ENCODE measurements at places on chromosomes 3 and 15.

GRCh38 chr3:128084675-128085021 is 32.4 kb downstream of the SEC61A1 start:
- no peaks in the 10 kb centered on the region for H3K4me1 ChIP-seq
- no peaks in the 10 kb centered on the region for H3K27me3 ChIP-seq
- no peak overlapping the region for H3K4me3 ChIP-seq
- peaks cover 45% of the 10 kb centered on the region for H3K36me3 ChIP-seq
- DNase-seq = no peak
- H3K27ac ChIP-seq = no peak overlapping the region

- H3K27me3 ChIP-seq = no peaks in the 10 kb centered on the region
- H3K4me1 ChIP-seq = peaks cover 5% of the 10 kb centered on the region
- DNase-seq = no peak
- no peak overlapping the region for H3K27ac ChIP-seq
Measured at GRCh38 chr15:77144492-77145070, 73.7 kb upstream of the TSPAN3 start.

GRCh38 chr15:32029409-32029861 is 880 bp upstream of the CHRNA7 start:
- H3K4me1 ChIP-seq = peaks cover 2% of the 10 kb centered on the region
- H3K4me3 ChIP-seq = no peak overlapping the region
- DNase-seq = no peak
- peaks cover 63% of the 10 kb centered on the region for H3K27me3 ChIP-seq
- no peak overlapping the region for H3K27ac ChIP-seq
- H3K36me3 ChIP-seq = no peaks in the 10 kb centered on the region

DNA sequence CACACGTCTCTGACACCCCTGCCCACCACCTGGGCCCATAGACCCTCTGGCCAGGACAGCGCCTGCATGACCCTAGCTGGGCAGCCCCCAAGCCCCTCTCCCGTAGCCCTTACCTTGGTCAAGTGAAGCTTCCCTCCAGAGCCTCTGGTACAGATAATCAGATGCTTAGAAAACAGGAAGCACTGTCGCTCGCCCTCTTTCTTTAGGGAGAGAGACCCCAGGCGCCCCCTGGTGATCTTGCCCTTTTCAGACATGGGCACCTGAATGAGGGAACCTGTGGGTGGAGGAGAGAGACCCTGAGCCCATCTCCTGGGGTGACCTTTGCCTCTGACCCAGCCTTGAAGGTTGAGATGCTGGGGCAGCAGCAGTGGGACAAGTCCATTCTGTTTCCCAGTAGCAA is 65.4 kb downstream of the RASGRF1 start:
- H3K4me1 ChIP-seq = no peaks in the 10 kb centered on the region
- H3K36me3 ChIP-seq = no peaks in the 10 kb centered on the region
- peak; percentile 63 for DNase-seq
- H3K4me3 ChIP-seq = no peak overlapping the region
- no peak overlapping the region for H3K27ac ChIP-seq
- H3K27me3 ChIP-seq = peaks cover 2% of the 10 kb centered on the region

DNA sequence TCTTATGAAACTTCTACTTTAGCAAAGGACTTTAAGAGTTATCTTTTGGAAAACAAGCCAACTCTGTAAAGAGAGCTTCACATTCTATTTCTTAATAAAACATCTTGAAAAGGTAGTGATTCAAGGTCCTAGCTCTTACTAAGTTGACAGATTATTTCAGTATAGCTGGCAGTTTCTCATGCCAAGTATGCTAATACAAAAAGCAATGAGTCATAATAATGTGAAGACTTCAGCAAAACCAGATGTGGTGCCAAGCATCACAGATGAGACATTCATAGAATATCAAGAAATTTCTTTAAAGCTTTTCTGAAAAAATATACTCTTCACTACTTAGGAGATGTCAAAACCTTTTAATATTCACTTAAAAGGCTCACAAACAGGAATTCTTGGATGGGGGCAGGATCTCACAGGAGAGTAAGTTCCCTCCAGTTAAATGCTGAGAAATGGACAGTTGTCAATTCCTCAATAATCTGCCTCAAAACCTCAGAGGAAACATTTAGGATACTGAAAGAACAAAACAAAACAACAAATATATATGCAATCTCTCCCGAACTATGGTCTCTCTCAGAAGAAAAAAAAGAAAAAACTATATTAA is 45.6 kb downstream of the DCBLD2 start:
- H3K27ac ChIP-seq = no peak overlapping the region
- no peaks in the 10 kb centered on the region for H3K36me3 ChIP-seq
- H3K4me1 ChIP-seq = no peaks in the 10 kb centered on the region
- no peak for DNase-seq

- H3K27me3 ChIP-seq = no peaks in the 10 kb centered on the region
- peaks cover 34% of the 10 kb centered on the region for H3K36me3 ChIP-seq
- peaks cover 42% of the 10 kb centered on the region for H3K4me1 ChIP-seq
- peak overlapping the region; percentile 93 for H3K27ac ChIP-seq
- DNase-seq = peak; percentile 78
Measured at GRCh38 chr3:52054661-52055511, 1.5 kb downstream of the DUSP7 start.

Measured in activated CD4-positive, alpha-beta T cell treated with anti-CD3 and anti-CD28 coated beads, Interleukin-2, amount 10 ng/mL, durations not matched to agents 24 days and 14 days (primary cell).